Right ventricle myocardium superior (tissue), 1 donor: ENCODE measurements at places on chromosomes 11 and 22. TPM values are rescaled to one million over a fixed set of nuclear protein-coding genes. Genes with fewer than 3 reads are reported as not detected.

Gene SAA2
- total RNA-seq, result 1.3 TPM

Gene UBQLNL
- total RNA-seq, result not detected

Gene PKP3
- 0.86 TPM for total RNA-seq

Gene OR52E6
- not detected for total RNA-seq

DNA sequence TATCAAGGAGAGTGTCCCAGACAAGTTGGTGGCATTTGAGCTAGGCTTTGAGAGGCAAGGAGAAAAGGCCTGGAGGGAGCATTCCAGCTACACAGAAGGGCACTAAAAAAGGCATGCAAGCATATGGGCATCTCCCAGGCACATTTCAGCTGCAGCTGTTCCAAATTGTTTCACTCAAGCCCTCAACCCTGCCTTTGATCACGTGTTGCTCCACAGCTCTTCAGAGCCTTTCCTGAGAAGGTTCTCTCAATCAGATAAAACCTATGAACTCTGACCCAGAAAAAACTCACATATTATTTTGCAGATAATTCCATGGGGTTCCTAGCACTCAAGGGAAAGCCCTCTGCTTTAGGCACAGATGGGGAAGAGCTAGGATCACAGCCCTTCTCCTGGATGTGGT is 24.4 kb upstream of the HSPA8 start:
- DNase-seq, result no peak

GRCh38 chr11:60867871-60868681 is 734 bp downstream of the ZP1 start:
- no peak for DNase-seq

DNA sequence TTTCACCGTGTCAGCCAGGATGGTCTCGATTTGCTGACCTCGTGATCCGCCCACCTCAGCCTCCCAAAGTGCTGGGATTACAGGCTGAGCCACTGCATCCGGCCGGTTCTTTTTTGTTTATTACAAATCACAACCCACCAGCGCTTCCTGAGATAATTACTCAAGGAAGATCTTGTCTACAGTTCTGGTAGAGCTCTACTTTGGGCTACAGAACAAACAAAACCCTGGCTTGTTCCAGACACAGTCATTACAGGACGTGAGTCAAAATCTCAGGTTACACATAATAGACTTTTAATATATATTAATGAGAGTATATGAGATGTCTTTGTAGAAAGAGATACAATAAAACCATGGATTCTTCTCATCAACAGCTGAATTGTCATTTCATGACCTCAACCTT is 42.8 kb upstream of the NUP50 start:
- no peak for DNase-seq

GRCh38 chr11:64839335-64839734 is 5.1 kb downstream of the CDC42BPG start:
- no peak for DNase-seq

- DNase-seq, result no peak
These were observed 526.6 kb downstream of the MN1 start for GRCh38 chr22:27274770-27275449.

DNA sequence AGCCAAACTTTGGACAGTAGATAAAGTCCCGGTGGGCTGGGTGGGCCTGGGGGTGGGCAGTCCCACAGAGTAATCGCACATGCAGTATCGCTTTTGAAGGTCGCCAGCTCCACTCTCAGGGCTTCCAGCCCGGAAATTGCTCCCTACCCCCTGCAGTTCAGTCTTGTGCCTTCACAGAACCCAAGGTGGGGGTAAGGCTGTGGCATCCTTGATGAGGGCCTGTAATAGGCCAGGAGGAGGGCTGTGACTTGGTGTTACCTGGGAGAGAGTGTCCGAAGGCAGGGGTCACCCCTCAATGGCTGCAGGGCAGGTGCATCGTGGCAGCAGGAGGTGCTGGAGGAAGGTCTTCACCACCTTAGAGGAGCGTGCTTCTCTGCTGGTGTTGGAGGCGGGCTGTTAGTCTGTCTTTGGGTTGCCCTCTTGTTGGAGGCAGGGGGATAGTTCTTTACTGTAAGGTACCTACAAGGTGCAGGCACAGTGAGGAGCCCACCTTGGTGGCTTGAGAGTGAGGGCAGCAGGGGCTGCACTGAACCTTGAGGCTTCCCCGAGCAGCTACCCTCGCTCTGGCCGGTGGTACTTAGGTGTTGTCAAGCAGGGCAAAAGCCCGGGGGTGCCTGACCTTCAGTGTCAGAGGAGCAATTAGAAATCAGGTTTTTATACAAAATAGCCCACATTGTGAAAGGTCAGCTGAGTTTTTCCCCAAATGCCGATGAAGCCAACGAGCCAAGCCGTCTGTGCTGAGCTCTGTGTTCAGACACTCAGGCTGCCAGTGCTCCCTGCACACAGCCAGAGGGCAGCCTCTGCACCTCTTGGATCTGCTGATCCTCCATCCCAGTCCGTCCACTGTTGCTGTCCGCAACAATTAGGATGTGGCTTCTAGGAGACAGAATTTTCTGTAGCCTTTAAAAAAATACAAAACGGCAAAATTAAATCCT is 21.9 kb downstream of the SAMM50 start:
- DNase-seq, result no peak

DNA sequence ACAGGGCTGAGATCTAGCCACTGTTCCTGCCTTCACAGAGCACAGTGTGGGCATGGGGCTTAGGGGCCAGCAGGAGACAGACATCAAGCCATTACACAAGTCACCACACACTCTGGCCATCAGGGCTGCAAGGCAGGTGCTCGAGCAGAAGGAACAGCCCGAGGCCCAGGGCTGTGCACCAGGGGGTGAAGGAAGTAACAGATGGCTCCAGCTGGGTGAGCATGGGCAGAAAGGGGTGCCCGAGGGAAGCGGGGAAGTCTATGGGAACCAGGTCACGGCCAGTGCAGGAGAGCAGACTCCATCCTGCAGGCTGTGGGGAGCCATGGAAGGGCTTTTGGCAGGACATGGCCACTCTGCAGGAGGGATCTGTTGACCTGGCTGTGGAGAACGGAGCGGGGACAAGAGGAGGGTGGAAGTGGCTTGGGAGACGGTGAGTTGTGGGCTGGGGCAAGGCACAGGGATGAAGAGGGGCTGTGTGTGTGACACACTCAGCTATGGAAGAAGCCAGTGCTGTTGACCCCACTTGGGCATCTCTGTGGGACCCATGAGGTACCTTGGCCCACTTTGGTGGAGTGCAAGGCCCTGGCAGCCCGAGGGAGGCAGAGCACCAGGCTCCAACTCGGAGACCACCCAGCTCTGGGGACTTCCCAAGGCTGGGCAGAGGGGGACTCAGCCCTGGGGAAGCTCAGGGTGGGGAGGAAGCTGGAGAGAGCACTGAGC is 3.6 kb downstream of the C11orf68 start:
- no peak for DNase-seq

GRCh38 chr22:48258811-48259210 is 1496.4 kb downstream of the TBC1D22A start:
- DNase-seq, result no peak

- DNase-seq, result no peak
These were observed 8.8 kb downstream of the TRAF6 start for GRCh38 chr11:36501236-36501635.

GRCh38 chr11:92302770-92303169 is 78.2 kb downstream of the FAT3 start:
- no peak for DNase-seq

GRCh38 chr11:2207773-2208621 is 36.4 kb upstream of the TH start:
- DNase-seq, result peak; percentile 17

DNA sequence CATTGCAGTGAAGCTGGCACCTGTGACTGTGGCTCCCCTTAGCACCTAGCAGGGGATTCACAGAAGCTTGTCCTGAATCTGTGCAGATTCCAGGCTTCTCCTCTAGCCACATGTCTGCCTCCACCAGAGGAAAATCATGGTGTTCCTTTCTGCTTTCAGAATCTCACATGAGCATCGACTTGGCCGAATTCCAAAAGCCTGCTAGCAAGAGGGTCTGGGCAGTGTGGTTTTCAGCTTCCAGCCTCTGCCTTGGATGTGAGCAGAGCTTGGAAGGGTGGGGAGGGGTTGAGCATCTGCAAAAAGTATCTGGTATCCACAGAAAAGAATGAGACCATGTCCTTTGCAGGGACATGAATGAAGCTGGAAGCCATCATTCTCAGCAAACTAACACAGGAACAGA is 911.1 kb downstream of the TBC1D22A start:
- DNase-seq, result no peak

GRCh38 chr11:10418950-10419310 is 36.1 kb upstream of the AMPD3 start:
- DNase-seq, result no peak

DNA sequence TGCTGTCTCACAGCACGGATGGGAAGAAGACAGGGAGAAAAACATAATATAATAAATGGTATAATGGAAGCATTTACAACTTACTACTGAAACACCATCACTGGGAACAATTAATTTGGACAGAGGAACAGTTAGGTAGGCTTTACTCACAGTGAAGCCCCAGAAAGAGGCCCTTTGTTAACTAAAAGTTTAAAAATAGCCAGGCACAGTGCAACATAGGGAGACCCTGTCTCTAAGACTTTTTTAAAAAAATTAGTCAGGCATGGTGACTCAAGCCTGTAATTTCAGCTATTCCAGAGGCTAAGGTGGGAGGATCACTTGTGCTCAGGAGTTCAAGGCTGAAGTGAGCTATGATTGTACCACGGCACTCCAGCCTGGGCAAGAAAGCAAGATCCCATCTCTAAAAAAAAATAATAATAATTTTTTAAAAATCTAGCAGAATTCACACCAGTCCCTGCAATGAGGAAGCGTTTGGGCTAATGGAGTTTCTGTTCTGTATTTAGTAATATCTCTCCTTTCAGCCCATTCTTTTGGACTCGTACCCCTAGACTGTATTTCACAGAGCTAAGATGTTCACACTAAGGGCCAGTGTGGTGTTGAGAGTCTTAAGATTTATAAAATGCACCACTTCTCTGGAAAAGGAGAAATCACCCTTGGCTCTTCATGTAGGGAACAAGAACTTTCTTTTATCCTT is 275.5 kb downstream of the SOX6 start:
- DNase-seq, result no peak

GRCh38 chr11:65262776-65263175 is 1.0 kb downstream of the POLA2 start:
- DNase-seq, result no peak

DNA sequence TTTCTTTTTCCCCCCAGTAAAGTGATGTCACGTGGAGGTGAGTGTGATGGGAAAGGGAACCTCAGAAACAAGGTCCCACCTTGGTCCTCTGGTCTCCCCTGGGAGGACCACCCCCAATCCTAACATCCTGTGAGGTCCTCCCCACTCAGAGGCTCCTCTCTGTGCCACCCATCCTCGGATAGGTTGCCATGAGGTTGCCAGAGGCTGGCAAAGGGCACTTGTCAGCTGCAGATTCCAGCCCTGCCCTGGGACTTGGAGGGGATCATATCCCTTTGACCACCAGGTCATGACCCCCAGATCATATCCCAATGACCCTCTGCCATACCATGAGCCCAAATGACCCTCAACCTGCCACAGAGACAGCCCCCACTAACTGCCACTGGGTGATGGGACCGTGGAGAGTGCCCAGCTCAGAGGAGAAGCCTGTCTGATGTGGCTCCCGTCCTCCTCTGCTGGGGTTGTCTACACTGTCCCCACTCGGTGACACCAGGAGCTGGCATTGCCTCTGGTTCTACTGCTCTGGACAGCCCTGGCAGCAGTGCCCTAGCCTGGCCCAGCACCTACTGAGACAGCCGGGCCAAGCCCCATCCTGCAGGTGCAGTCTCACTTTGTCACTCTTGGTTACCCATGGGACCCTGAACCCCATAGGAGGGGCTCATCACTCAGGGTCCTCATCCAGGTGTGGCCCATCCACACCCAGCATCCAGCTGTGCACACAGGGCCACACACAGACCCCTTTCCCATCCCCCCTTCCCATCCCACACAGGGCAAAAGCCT is 90.2 kb upstream of the KCNQ1OT1 start:
- DNase-seq, result peak; percentile 23

GRCh38 chr11:126355926-126356897 is 726 bp downstream of the ST3GAL4 start:
- peak; percentile 78 for DNase-seq

DNA sequence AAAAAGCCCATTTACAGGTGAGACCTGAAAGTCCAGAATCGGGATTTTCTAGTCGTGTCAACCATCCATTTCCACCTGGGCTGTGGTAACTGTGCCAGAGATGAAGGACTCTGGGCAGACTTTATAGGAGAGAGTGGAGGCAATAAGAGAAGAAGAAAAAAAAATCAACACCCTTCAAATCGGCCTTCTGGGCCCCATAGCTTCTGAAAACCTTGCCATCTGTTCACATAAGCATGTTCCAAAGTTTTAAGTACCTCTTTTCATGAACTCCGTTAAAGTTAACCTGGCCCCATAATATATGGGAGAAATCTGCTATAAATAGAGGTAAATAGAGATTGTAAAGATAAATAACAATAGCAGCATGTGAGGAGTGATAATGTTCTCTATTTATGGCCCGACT is 470.5 kb downstream of the MIAT start:
- no peak for DNase-seq

- peak; percentile 41 for DNase-seq
These were observed 34.9 kb upstream of the OR10G7 start for GRCh38 chr11:124075841-124076651.

- no peak for DNase-seq
These were observed 50.1 kb downstream of the LRRC32 start for GRCh38 chr11:76620489-76620888.

DNA sequence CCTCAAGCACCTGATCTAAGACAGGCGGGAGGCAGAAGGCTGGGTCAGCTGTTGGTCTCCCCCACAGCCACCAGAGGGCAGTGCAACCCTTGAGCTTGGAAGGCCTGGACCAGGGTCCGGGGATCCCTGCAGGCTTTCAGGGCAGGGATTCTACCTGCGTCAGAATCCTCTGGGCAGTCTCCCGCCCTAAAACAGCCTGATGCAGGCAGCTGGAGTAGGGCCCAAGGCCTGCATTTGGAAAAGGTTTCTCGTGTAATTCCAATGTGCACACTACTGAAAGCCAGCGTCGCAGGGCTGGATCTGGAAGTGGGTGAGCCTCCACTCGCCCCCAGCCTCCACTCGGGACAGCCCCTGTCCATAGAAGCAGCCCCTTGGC is 31.8 kb downstream of the BID start:
- DNase-seq, result peak; percentile 63

GRCh38 chr22:41157083-41157482 is 48.0 kb upstream of the L3MBTL2 start:
- DNase-seq, result no peak

- peak; percentile 85 for DNase-seq
These were observed 17.3 kb upstream of the PRR5 start for GRCh38 chr22:44684506-44685383.

DNA sequence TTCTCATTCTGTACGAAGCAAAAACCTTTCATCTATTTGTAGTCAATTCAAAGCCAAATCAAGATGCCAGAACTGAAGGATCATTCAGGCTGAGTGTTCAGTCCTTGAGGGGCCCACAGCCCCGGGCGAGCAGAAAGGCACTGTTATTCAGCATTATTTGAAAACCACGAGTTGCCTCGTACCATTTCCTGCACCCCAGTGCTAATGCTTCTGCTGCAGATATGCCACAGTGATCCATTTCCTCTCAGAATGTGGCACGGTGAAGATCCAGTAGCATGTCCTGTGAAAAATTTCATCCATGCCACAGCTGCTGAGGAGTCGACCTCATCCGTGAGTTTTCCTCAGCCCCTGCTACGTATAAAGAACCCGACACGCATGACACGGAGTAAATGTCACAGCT is 85.4 kb downstream of the OSBP2 start:
- no peak for DNase-seq

- DNase-seq, result peak; percentile 69
These were observed 53.4 kb downstream of the P4HA3 start for GRCh38 chr11:74257959-74258553.
